ENCODE measurements at places on chromosomes 16 and 17. TPM values are rescaled to one million over a fixed set of nuclear protein-coding genes. Genes with fewer than 3 reads are reported as not detected.

Gene THUMPD1
- 61.7 TPM for total RNA-seq

Gene TBX6
- total RNA-seq, result 0.46 TPM

Gene CD300A
- total RNA-seq, result not detected

Gene HOXB7
- 0.70 TPM for total RNA-seq

Gene PSMB3
- 211 TPM for total RNA-seq

Gene HS3ST3B1
- 1.4 TPM for total RNA-seq

GRCh38 chr17:81412490-81413093 is 17.3 kb downstream of the BAHCC1 start:
- no peak for DNase-seq

DNA sequence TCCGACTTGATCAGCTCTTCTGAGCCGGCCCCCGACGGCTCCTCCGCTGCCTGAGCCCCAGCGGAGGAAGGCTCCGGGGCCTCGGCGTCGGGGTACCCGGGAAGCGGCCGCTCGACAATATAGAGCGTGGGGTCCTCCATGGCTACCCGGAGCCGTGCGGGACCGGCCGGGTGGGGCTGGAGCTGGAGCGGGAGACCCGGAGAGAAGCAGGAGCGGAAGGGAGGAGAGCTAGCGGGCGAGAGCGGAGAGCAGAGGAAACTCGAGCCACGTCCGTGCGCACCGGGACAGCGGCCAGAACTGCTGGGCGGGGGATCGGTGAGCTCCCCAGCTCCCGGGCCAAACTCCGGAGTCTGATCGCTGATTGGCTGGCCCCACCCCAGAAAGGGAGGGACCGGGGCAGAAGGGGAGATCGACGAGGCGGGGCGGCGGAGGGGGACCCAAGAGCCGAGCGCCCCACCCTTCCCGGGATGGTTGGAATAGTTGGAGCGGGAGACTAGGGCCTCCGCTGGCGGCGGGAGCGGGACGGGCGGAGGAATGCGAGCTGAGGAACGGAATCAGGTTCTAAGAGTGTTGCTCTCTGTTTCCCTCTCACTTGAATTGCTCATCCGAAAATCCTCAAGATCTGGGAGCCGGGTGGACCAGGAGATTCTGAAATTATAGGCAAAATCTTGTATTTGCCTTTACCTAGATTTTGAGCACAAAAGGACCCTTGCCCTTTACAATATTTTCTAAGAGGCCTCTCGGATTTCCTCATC is at the start of gene CAVIN1:
Gene CAVIN1, minus strand, starts transcription at position 299 of the 755 bp plus-strand sequence. Its CDS starts 159 bp downstream, at position 140.
- peak; percentile 100 for DNase-seq

DNA sequence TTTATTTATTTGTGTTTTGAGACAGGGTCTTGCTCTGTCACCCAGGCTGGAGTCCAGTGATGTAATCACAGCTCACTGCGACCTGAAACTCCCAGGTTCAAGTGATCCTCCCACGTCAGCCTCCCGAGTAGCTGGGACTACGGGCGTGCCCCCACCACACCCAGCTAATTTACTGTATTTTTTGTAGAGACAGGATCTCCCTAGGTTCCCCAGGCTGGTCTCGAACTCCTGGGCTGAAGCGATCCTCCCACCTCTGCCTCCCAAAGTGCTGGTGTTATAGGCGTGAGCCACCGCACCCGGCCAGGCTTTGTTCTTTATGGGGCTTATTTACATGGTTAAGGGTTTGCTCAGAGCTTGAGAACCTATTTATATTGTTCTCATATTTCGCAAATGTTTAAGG is 5.8 kb upstream of the MEIOB start:
- no peak for DNase-seq

DNA sequence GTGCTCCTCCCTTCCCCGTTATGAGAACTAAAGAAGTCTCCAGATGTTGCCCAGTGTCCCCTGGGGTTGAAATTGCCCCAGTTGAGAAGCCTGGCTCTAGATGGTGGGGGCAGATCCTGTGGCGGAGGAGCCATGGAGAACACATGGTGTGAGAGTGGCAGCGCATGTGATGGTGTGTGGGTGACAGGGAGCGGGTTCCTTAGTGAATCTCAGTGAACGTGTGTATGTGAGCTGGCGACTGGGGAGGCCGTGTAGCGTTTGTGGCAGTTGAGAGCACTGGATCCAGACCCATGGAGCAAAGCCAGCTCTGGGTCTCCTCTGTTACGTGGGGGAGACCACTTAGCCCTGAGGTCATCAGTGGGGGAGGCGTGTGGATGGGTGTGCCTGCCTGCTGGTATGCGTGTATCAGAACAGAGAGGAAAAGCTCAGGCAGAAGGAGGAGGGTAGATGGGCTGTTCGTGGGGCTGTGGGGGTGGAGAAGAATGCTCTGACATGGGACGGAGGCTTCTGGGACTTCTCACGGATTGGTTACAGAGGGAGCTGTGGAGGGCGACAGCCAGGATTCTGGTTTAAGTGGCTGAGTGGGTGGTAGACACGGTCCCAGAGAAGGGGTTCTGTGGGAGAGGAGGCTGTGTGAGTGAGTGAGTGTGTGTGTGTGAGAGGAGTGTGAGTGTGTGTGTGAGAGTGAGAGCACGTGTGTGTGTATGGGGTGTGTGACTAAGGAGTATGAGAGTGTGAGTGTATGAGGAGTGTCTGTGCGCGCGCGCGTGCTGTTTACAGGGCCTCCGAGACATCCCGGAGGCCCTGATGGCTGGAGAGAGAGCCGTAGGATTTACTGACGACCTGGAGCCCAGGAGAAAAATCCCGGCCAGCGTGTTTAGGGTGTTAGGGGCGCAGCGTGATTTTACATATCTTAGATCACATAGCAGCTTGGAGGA is 193.8 kb downstream of the SNX29 start:
- no peak for DNase-seq

DNA sequence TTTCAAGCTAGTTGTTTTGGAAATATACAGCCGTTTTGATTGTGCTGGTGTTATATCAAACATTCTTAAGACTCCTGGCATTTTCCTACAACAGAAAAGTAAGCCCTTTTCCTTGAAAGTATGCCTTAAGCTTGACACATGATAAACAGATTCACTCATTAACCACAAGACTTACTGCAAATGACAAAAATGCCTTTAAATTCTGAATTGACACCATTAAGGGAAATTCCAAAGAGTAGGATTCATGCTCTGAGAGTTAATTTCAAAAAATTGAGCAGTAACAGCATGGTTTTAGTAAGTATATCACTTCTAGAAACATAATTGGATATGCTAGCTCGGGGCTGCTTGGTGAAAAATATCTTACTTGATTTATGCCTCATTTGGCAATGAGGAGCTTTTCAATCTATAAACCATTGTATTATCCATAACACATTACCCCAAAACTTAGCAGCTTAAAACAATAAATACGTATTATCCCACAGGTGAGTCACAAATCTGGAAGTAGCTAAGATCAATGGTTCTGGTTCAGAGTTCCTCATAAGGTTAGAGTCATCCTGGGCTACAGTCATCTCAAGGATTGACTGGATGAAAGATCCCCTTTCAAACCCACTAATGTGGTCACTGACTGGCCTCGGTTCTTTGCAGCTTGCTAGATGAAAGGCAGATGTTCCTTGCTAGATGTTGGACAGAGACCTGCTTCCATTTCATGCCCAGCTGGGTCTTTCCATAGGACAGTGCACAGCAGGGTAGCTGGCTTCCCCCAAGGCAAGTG is 8.2 kb upstream of the PHAF1 start:
- no peak for DNase-seq

DNA sequence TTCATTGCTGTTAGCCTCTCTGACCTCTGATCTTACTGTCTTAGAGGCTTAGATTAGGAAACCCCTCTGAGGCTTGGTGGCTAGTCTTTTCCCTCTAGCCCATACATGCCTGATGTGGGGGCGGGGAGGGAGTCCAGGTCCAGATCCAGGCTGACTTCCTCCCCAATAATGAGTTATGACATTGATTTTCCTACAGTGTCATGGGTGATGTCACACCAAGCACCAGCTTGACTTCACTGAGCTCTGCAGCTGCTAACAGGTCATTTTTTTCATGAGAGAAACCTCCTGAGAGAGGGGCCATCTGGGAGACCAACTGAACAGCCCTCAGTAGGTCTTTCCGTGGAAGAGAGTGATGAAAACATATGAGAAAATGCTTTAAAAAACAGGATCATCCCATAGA is 180.2 kb upstream of the N4BP1 start:
- no peak for DNase-seq

GRCh38 chr17:41540921-41541625 is 13.0 kb upstream of the KRT19 start:
- no peak for DNase-seq

- no peak for DNase-seq
Observed at GRCh38 chr17:4764595-4764994, 7.1 kb upstream of the TM4SF5 start.

- no peak for DNase-seq
Observed at GRCh38 chr16:53458635-53459034, 24.4 kb downstream of the RBL2 start.

GRCh38 chr16:48441863-48442279 is 56.7 kb upstream of the SIAH1 start:
- no peak for DNase-seq

- DNase-seq, result no peak
Observed at GRCh38 chr16:64236316-64236715, 885.5 kb downstream of the CDH11 start.
